ENCODE measurements at places on chromosomes 4 and X.

DNA sequence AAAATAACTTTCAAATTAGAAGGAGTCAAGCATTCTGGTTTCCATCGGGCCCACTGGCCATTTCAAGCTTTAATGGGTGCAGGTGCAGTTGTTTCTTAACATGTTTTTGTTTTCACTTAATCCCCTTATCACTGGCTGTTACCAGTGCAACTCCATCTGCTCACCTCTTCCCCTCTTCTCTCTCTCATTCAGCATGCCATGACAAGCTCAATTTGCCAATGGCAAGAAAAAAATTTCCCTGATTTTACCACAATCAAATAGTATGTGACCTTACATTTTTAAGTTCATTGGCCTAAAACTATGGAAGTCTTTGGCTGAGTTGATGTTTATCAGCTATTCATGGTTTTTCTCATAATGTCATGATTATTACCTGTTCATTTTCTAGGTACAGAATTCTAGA, 299.1 kb upstream of the BMP3 start:
- DNase-seq: no peak

DNA sequence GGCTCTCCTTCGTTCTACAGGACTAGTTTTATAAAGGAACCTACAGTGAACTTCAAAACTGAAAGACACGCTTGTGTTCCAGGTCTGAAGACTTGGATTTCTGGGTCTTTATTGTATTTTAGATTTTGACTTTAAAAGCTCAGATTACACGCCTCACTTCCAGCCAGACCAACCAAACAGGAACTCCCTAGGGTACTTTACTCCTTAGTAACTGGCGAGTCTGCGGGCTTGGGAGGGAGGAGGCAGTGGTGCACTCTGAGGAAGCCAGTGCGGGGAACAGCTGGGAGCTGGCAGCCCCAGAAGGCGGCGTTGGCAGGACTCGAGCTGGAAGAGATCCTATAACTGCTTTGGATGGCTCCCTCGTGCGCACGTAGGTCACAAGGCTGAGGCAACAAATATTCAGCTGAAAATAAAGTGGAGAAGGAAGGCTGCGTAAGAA, 391 bp upstream of the PHKA1 start:
- DNase-seq: no peak

DNA sequence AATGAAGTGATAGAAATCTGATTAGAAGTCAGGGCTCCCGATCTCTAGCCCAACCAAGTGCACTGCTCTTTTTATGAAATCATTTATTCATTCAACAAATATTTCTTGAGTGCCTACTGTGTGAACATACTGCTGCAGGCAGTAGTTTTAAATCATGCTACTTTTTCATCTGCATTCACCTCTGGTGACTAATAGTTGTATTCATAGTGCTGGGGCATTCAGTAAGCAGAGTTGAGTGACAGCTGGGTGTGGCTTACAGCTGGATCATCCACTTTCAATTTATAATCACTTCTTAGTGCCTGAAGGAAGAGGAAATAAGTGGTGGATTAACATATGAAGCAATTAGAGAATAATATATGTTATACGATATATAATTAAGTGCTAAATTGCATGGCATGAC, 94.1 kb upstream of the HPRT1 start:
- no peak for DNase-seq

DNA sequence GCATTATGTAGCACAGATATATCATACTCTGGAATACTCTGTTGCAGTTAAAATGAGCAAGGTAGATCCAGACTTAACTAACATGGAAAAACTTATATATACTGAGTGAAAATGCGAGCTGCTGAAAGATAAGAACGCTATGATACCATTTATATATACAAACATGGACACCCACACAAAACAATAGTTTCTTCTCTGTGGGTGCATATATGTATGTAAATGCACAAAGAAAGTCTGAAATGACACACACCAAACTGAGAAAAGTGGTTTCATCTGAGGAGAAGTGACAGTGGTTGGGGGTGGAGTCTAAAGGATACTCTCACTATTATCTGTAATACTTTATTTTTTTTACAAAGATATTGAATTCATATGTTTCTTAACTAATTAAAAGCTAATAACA, 12.2 kb upstream of the FGF2 start:
- DNase-seq: no peak

DNA sequence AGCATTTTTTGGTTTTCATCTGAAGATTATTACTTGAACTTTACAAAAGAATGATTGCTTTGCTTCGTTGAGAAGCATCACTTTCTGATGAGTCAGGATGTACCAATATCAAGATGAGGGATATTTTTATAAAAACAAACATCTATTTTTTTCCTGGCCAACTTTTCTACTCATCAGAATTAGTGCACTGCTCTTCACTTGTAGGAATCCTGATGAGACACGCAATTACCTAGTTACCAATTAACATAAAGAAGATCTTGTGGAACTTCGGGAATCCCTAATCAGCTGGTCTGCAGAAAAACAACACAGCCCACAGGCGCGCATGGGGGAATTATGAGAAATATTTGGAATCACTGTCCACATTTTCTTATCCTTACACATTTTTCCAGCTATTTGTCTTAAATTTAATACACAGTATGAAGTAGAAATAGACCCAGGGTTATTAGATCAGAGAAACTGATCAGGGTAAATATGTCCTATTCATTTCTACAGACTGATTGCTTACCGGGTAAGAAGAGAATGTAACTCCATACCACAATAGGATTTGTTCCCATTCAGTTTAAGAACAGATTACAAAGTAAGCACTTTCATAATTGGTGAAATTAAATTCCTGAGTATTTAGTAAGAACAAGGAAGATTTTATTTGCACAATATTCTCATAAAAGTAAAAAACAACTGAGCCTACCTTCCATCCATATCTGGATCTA, 50.9 kb downstream of the MFAP3L start:
- DNase-seq: no peak

DNA sequence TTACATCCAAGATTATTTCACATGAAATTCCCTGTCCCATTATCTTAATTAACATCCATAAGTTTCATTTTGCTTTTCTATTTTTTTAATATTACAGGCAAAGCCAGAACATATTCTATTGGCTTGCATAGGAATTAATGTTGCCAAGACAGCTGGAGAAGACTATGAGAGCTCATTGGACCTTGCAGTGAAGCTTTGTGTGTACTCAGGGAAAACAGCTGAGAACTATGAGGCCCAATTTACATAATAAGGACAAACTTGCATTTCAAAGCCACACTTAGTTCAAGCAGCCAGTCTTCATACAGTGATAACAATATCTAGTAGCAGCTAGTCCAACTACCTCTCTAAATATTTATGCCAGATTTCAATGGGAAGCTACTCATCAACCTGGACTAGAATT, 134.4 kb downstream of the DDX53 start:
- DNase-seq: no peak

DNA sequence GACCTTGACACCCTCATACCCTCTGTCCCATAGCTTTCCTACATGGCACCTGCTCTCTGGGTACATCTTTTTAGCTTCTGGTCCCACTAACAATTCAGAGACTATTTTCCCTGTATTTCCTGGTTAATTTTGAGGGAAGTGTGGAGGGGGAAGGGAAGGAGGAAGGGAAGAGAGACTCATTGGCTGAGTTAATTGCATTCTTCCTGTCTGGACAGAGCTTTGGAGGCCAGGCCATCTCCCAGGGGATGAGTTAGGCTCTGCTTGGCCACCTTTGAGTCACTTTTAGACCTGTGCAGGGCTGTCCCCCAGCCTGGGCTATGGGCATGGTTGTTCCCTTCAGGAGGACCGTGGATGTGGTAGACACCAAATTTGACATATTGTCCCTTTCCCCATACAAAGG, 167.9 kb upstream of the PGRMC2 start:
- no peak for DNase-seq

DNA sequence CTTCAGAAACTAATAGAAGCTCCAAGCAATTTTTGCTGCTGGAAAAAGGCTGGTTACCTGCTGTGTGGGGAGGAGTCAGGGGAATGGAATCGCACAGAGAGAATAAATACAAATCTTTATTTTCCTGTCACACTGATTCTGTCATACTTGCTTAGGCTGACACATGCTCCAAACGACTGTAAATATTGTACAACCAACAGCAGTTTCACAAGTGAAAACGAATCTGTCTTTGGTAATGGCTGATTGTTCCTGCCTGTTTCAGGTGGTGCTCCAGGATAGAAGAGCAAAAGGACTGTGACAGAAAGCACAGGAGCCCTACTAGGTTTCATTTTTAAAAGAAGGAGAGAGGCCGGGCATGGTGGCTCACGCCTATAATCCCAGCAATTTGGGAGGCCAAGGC, 125.5 kb upstream of the DCLK2 start:
- DNase-seq: no peak

DNA sequence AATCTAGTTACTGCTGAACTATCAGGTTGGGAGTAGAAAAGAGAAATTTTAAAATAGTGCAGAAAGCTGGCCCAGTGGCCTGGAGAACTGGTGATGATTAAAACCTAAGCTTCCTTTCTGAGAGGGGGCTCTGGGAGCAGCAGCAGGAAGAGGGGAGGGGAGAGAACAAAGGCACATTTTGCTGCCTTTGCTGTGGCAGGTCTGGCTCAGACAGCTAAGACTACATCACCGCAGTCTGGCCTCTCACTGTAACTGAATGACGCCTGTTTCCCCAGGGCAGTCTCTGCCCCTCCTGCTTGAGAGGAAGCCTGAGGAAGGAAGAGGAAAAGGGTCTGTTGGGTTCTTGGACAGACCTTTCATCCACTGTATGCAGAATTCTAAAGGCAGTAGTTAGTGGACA, 148.5 kb downstream of the FRAS1 start:
- DNase-seq: no peak

DNA sequence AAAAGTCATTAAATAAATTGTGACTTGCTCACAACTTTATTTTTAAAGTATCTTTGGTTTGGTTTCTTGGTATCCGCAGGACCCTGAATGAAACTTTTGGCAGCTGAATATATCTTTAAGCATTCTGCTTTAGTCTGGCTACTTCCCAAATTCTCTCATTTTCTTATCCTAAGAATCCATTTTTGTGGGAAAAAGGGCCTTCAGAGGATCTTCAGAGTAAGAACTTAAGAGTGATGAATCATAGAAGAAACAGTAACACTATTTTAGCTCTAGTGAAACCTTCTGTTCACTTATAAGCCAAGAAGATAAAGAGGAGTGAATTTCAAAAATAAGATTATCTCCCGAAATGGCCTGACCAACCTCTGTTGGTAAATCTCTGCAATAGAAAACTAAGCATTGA, 540.6 kb upstream of the MAGEB18 start:
- no peak for DNase-seq

DNA sequence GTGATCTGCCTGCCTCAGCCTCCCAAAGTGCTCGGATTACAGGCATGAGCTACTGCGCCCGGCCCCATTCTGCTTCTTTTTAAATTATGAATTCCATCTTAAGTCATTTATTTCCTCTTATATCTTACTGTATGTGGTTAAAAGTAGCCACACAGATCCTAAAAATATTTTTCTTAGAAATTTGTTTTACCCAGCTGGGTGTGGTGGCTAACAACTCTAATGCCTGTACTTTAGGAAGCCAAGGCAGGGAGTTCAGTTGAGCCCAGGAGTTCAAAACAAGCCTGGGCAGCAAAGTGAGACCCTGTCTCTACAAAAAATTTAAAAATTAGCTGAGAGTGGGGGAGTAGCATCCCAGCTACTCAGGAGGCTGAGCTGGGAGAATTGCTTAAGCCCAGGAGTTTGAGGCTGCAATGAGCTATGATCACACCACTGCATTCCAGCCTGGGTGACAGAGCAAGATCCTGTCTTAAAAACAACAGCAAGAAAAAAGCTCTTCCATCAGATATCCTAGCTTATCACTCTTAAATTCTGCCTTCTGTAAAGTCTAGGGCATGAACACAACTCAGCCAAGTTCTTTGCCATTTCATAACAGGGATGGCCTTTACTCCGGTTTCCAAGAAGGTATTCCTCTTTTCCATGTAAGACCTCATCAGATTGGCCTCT, 15.1 kb upstream of the AFF1 start:
- DNase-seq: no peak

DNA sequence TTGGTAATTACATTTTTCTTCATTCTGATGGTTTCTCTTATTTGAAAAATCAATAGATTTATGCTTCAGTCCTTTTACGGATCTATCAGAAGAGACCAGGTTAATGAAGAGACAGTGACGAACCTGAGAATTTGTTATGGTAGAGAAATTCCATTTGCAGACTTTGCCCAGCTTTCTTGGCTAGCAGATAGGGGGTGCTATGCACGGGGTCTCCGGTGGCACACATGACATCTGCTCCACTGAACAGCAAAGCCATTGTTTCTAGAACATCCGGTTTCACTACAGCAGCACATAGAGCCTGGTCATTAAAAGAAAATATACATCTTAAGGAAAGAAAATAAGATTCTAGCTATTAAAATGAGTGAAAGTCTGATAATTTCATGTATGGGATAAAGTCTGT, 85.1 kb downstream of the ARAP2 start:
- DNase-seq: no peak

- DNase-seq: no peak
Measured at GRCh38 chr4:145041378-145041777, 56.6 kb downstream of the ANAPC10 start.

DNA sequence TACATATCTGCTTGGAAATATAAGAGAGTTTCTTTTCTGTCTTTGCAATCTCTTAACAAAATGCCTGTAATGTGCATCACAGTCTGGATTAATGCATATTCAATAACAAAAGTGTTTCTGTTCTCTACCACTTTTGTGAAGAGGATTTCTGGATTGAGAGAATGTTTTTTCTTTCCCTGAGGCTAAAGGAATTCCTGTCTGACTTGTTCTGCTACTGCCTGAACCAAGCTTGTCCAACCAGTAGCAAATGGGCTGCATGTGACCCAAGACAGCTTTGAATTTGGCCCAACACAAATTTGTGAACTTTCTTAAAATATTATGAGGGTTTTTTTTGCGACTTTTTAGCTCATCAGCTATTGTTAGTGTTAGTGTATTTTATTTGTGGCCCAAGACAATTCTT, 1133.9 kb downstream of the SH3BGRL start:
- no peak for DNase-seq

- no peak for DNase-seq
Measured at GRCh38 chrX:13620207-13620606, 32.7 kb upstream of the TCEANC start.

- no peak for DNase-seq
Measured at GRCh38 chr4:173052439-173052838, 116.2 kb upstream of the GALNT7 start.

- no peak for DNase-seq
Measured at GRCh38 chr4:129998436-129999150, 902.6 kb downstream of the C4orf33 start.

- DNase-seq: no peak
Measured at GRCh38 chr4:39706334-39706733, 8.4 kb downstream of the UBE2K start.

DNA sequence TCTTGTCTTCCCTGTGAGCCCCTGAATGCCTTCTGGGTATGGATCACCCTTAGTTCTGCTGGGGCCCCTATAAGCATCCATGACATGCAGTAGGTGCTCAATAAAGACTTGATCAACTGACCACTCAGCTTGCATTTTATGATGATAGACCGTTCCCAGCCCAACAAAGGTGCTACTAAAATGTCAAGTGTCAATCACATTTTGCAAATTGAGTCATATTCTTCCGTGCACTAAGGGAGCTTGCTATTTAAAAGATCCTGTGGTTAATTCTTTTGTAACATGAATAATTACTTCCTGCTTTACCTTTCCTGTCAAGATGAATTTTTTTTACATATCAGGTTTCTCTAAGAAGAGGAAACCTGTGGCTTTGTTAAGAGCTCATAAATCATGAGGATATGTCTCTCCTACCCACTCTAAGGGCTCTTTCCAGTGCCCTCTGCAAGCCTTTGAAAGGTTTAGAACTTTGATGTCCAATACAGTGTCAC, 47.6 kb downstream of the SH3KBP1 start:
- DNase-seq: no peak

GRCh38 chrX:70292788-70293187, 2.9 kb downstream of the KIF4A start:
- no peak for DNase-seq
